ENCODE measurements at places on chromosomes 11 and 22. TPM values are rescaled to one million over a fixed set of nuclear protein-coding genes. Genes with fewer than 3 reads are reported as not detected.
A peak's percentile ranks its signal among the peaks of the same experiment; 100 is the strongest.

- no peak for DNase-seq
Observed at GRCh38 chr11:62737196-62737595, 8.9 kb downstream of the TTC9C start.

DNA sequence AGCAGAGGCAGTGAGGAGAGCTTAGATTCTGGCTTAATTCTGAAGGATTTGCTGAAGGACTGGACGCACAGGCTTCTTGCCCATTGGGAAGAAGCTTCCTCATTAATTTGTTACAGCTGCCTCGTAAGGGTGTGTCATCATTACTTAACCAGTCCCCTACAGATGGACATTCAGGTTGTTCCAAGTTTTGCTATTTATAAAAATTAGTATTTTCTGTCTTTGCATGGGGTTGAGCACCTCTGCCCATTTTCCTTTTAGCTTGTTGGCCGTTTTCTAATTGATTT lies 38.1 kb downstream of the CAPN1 start:
- DNase-seq = peak; percentile 20

DNA sequence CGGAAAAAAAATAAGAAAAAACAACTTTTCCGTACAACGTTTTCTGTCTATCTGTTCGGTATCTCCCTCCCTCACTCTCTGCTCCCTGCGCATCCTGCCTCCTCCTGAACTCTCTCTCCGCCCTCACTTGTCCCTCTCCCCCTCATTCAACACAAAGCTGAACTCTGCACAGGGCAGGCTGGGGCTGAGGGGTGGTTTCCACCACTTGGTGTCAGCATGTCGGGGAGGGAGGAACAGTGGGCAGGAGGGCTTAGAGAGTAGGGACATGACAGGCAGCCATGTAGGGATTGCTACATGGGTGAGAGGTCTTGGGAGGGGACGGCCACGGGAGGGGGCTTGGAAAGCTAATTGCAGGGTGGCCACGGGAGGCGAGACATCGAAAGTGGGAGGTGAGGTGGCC lies 17.6 kb downstream of the SLC22A12 start:
- DNase-seq = no peak

- DNase-seq = no peak
Observed at GRCh38 chr11:76841923-76842452, 18.7 kb upstream of the ACER3 start.

GRCh38 chr11:120959189-120959588 lies 64.7 kb upstream of the TBCEL start:
- DNase-seq = no peak

- no peak for DNase-seq
Observed at GRCh38 chr11:9636691-9637090, 27.2 kb upstream of the SWAP70 start.

OR51Q1 gene
- not detected for polyA plus RNA-seq

DNA sequence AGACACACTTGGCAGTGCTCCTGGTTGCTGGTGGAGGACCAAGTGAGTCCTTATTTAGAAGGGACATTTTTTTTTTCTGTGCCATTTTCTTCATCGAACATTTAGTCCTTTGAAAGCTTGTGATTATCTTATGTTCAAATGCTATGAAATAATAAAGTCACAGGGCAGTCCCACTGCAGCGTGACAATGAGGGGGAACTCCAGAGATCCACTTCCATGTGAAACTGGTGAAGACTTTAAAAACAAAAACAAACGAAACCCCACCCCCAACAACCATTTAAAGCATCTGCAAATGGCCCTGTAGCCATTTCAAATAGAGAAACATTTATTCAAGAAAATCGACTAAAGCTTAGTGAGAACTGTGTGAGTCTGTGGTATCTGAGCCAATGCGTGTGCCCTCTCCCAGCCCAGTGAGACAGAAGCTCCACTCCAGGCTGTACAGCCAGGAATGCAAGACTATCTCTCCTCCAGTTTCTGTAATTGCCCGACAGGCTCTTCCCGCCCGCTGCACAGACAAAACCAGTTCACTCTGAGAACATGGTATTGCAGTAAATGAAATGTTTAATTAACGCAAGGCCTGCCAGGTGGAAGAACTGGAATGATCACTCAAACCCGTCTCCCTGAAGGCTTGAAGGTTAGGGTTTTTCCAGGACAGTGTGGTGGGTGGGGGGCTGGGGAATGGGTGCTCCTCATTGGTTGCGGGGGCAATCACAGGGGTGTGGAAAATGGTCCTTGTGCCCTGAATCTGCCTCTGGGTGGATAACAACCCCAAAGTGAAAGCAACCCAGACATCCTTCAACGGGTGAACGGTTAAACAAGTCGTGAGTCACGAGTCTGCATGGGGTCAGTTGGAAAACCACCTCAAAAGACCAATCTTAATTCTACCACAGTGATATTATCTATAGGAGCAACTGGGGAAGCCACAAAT lies 8.4 kb downstream of the KRTAP5-6 start:
- DNase-seq = no peak

GRCh38 chr22:19868333-19868732 lies 13.7 kb upstream of the GNB1L start:
- no peak for DNase-seq

GRCh38 chr11:119530509-119530908 lies 107.5 kb upstream of the THY1 start:
- no peak for DNase-seq

DNA sequence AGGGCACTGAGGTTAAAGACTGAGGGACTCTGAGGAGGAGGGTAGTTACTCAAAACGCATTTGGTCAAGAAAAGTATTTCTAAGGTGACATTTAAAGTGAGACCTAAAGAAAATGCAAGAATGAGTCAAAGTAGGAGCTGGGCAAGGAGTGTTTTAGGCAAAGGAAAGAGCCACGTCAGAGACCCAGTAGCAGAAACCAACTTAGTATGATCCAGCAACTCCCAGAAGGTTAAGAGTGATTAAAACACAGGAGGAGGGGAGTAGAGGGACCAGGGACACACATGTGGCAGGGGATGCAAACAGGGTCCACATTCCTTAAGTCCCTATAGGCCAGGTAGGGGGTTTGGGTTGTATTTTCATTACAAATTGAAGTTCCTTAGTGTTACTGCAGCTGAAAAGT lies 24.3 kb upstream of the CCDC34 start:
- DNase-seq = no peak

DNA sequence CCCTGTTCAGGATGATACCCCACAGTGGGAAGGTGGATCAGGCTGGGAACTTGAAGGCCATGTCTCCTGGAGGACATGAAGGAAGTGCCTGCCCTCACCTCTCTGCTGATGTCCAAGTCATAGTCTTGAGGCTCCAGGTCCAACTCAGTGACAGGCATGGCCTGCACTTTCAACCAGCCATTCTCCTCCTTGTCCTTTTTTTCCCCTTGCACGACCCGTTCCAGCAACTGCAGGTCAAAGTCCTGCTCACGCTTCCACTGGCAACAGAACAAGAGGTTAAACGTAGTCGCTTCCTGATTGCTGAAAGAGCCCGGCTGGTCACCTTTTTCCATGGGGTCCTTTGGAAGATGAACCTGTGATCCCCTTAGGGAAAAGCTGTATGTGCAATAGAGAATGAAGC lies 47.7 kb downstream of the C11orf58 start:
- DNase-seq = no peak

SDHAF2 gene
- polyA plus RNA-seq = 27.8 TPM
